Stimulated activated CD8-positive, alpha-beta memory T cell treated with anti-CD3 and anti-CD28 coated beads, Interleukin-7, amount 100 ng/mL, for 48 hours (primary cell): ENCODE measurements at places on chromosomes 3 and 15.

DNA sequence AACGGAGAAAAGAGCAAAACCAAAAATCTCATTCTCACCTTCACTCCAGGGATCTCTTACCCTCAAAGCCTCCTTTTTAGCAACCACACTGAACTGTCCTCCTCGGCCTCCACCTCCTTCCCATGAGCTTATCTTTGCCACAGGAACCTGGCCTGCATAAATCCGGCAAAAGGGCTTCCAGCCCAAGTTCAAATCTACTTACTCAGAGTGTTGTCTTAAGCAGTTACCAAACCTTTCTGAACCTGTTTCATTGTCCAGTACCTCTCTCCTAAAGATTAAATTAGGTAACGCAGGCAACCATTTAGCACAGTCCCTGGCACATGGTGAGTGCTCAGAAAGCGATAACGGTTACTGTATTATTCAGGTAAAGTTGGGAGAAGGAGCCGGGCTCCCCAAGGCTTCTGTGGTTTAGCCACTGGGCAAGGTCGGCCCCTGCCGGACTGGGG is 777 bp downstream of the CIB1 start:
- no peak for DNase-seq

- no peak for DNase-seq
These were observed 519.7 kb downstream of the FGF12 start for GRCh38 chr3:192207651-192208050.

- DNase-seq = no peak
These were observed 17.4 kb upstream of the VGLL4 start for GRCh38 chr3:11661052-11661656.

- no peak for DNase-seq
These were observed 254.1 kb downstream of the UACA start for GRCh38 chr15:70509282-70509662.

GRCh38 chr3:172914854-172915253 is 164.3 kb downstream of the ECT2 start:
- DNase-seq = no peak

DNA sequence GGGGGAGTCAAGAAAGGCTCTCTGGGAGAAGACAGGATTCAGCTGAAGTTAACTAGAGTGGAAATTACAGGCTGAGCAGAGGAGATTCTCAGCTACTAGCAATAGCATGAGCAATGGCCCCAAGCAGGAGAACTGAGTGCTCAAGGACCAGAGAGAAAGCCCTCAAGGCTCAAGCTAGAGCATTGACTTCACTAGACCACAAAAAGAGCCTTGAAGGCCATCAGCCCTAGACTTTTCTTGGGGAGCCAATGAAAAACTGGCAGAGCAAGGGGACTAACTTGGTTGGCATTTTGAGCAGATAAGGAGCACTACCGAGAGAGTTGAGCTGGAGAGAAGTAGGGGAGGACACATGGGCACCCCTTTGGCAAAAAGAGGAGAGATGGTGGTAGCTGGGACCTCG is 277.6 kb downstream of the FEZF2 start:
- DNase-seq = no peak

DNA sequence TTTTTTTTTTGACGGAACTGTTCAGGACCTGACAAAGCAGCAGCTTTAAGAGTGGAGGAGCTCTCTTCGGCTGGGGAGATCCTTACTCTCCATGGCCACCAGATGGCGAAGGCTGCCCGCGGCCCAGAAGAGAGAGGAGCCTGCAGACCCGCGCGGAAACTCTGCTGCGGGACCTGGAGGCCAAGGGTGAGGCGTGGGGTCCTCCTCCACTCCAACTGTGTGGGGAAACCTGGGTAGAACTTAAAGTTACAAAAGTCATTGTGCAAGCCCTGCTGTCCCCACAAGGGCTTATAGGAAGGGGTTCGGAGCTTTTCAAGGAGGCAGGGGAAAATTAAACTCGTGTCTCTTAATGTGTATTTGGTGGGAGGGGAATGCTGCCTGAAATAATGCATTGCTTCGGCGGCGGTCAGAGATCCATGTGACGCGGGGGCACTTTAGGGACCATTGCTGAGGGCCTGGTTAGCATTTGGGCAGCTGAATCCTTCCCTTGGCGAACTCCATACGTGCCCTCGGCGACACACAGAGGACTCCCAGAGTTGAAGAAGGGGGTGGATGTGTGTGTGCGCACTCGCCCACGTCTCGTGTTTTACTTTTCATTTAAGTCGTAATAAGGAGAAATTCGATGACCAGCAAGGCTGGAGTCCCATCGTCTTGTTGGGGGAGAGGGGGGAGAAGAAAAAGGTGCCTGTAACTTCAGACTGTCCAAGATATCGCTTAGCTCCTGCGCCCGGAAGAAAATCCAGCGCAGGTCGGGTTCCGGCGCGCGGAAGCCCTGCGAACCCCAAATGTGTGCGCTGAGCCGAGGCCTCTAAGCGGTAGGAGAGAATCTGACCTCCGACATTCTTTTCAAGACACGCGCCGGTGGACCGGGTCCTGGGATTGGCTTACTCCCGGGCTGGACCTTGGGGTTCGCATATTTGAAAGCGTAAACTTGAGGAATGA is 9.7 kb downstream of the EOMES start:
- DNase-seq = no peak

DNA sequence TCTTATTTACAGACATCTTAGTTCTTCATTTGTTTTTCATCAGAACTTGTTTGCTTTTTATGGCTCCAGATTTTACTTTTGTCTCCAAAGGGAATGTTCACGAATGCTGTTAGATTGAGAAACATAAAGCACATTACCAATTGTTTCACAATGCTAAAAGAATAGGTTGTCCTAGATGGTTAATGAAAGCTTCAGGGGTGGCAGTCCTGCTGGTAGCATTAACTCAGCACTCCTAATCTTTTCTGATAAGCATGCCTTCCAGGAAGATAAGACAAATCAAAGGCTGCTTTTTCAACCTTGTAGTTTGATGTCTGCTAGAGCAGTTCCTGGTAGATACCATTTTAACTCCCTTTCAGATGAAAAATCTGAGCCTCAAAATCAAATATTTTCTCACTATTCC is 619.4 kb downstream of the PYDC2 start:
- DNase-seq = no peak

DNA sequence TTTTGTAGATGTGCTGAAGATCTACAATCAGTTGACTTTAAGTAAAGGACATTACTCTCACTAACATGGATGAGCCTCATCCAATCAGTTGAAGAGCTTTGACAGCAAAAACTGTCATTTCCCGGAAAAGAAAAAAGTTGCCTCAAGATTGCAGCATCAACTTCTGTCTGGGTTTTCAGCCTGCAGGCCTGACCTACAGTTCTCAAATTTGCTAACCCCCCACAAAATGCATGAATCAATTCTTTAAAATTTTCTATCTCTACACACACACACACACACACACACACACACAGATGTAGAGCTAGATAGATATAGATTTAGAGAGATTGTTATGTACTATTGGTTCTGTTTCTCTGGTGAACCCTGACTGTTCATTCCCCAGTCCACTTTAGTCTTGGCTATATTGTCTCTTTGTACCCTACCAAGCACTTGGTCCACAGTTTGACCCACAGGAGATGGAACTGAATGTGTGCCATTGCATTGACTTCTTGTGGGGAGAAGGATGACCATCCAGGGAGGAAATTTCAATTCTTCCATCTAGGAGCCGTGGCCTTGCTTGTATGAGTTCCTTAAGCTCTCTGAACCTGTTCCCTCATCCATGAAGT is 228.3 kb downstream of the CLSTN2 start:
- no peak for DNase-seq

DNA sequence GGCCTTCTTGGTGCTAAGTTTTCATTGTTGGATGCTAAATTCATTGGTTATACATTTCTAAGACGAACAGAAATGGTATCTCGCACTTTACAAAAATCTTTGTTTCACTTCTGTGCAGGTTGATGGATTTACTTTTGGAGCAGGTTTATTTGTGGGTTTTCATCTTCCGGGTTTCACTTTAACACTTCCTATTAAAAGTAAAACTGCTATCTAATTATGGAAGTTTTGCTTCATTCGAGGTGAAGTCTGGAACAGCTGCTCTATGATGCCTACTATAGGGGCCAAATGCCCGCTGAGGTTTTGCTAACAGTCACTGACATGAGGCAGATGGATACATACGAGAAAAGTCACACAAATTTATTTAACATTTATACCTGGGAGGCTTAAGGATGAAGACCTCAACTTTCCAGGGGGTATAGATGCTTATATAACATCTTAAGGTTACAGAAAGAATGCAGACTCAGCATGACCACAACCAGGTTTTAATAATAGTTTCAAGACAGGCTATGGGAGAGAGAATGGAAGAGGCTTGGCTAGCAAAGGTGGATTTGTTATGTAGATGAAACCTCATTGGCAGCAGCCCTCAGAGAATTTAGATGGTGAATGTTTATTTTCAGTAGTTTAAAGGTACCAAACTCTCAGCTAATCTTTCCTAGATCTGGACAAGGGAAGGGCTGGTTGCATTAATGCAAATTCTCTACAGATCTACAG is 54.2 kb downstream of the OSTN start:
- no peak for DNase-seq

DNA sequence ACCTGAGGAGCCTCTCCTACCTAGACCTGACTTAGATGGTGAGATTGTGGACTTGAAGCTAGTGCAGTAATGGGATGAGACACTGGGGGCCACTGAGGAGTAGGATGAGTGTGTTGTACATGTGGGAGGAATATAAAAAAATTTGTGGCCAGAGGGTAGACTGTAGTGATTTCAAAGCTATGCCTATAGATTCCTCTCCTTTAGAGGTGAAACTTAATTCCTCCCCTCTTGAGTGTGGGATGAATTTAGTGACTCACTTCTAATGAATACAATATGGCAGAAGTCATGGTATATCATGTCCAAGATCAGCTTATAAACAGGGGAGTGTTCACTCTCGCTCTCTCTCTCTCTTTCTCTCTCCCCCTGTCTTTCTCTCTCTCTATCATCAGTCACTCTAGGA is 6.7 kb downstream of the ZNF860 start:
- no peak for DNase-seq

- no peak for DNase-seq
These were observed 411.2 kb downstream of the SHQ1 start for GRCh38 chr3:72436863-72437592.

DNA sequence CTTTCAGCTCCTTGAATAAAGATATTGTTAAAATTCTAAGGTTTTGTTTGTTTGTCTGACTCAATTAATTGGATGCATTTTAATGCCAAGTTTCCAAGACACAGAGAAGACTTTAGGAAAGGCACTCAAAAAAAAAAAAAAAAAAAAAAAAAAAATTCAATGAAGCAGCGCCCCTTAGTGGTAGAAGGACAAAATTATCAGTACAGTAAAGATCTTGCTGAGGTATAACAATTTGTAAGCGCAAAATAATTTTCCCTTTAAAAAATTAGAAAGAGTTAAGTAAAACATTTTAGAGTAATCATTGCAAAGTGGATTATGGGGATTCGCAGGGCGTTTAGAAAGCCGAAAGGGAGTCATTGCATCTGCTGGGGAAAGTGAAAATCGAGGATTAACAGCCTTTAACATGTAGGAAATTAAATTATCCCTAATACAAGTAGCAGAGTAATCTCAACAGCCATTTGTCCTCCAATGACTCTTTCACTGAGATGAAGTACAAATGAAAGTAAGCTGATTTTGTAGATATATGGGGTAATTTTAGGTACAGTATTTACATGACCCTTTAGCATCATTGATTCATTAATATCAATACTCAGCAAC is 5.8 kb upstream of the DIS3L start:
- DNase-seq = no peak

DNA sequence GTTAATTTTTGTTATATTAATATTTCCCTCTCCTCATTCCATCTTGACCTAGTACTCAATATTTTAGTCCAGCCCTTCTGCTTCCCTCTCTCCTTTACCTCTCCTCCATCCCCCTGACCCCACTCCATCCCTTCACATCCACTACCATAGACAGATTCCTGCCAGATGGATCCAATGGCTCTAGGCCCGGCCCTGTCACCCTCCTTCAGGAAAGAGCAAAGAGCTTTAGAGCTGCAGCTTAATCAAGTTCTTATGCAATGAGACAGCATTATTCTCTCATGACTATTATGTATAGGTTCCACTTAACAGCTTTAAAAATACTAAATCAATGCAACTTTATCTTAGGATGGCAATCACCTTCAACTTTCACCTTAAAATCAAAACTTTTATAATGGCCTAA is 200.7 kb upstream of the TTC14 start:
- no peak for DNase-seq

DNA sequence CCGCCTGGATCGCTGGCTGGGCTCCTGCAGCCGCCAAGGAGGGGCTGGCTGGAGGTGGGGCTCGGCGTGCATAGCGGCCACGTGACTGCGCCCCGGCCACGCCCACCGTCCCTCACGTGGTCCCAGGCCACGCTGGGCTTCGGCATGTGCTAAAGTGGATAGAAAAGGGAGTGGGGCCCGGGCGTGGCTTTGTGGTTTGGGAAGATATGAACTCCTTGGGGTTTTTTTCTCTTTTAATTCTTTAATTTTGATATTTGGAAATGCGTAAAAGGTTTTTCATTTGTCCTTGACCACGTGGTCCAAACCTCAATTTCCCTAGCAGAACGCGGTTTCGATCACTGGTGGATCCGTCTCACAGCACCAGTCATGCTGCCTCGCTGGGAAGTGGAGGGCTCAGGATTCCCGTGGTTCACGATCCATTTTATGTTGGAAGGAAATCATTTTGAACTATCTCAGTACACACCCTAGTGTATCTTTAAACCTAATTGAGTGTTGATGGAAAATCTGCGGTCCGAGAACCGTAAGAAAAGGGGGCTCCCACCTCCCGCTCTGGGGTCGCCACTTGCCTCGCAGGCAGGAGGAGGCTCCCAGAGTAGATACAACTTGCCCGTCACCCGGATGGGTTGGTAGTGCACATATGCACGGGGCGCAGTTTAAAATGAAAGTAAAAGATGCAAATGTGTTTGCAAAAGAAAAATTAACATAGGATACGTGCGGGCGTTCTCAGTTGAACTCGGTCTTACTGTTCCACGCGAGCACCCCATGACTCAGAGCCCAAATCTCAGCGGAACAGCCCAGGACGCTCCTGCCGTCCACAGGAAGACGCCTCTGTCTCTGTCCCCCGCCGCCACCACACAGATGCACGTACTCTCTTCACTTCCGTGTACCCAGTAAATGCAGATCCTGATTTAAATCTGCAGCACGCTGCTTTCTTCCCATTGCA is 141.9 kb downstream of the PGPEP1L start:
- DNase-seq = peak; percentile 48

DNA sequence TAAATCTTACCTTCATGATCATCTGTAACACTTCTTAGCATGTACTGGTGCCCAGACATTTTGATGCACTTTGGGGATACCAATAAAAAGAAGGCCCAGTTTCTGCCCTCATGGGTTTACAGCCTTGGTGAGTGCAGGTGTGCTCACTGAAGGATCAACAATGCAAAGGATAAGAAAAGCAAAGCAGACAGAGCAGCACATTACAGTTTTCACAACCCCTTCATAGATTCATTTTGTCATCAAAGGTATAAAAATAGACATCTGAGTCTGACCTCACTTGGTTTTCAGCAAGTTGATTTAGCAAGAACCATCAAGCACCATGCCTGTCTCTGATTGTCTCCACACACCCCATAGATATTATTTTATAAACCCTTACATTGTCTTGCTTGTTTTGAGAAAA is 77.6 kb downstream of the BFSP2 start:
- DNase-seq = no peak

- no peak for DNase-seq
These were observed 268.0 kb upstream of the TBL1XR1 start for GRCh38 chr3:177465257-177465642.

- DNase-seq = no peak
These were observed 153.0 kb downstream of the SMAD6 start for GRCh38 chr15:66855041-66855440.

- DNase-seq = no peak
These were observed 69.4 kb upstream of the SKOR1 start for GRCh38 chr15:67755936-67756335.
